ENCODE measurements at places on chromosomes 1 and 21.

- no peak for DNase-seq
Observed at GRCh38 chr1:29531596-29531995, 295.3 kb downstream of the PTPRU start.

DNA sequence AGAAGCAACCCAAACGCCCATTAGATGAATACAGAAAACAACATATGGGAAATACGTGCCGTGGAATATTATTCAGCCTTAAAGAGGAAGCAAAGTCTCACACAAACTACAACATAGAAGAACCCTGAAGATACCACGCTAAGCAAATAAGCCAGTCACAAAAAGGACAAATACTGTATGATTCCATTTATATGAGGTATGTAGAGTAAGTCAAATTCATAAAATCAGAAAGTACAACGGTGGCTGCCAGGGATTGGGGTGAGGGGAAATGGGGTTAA is 54.2 kb downstream of the SIPA1L2 start:
- DNase-seq, result no peak

DNA sequence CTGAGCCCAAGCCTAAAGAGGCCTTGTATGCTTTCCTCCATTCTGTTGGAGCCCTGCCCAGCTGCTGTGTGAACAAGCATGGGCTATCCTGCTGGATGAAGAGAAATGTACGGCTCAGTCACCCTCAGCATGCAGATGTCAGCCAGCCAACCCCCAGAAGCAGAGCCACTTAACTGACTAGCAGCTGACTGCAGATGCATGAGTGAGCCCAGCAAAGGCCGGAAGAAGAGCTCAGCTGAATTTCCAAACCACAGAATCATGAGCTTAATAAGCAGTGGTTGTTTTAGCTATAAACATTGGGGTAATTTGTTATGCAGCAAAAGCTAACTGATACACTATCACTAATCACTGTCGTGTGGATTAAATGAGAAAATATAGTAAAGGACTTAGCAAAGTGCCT is 39.0 kb downstream of the FOXO6 start:
- no peak for DNase-seq

DNA sequence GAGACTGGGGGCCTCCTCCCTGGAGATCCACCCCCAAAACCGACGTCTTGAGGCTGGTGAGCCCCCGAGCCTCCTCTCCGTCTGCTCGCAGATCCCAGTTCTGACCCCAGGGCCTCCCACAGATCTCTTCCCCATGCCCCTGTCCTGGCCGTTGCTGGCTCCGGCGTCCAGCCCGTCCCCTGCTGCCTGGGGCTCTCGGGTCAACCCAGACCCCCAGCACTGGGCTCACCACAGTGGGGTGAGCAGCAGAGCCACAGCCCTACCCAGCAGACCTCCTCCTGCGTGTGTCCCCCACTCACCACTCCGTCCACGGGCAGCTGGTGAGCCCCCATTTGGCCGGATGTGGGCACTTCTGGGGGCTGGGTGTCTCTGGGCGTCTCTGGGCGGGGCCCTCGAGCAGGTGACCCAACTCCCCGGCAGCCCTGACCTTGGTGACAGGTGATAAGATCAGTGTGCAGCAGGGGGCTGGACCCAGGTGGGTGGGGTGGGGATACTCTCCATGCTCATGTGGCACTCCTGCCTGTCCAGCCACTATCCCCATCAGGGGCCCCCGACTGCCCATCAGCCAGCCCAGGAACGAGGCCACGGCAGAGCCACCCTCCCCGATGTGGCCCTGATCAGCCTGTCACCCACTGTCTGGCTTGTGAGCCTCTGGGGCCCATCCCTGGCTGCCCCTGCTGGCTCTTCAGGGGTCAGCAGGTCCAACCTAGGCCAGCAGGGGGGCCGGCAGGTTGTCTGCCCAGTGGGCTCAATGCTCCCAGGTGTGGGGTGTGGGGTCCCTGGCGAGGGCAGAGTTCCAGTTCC is 709 bp downstream of the TNFRSF14 start:
- peak; percentile 23 for DNase-seq

GRCh38 chr1:233393926-233394680 is 66.6 kb downstream of the MAP3K21 start:
- no peak for DNase-seq

DNA sequence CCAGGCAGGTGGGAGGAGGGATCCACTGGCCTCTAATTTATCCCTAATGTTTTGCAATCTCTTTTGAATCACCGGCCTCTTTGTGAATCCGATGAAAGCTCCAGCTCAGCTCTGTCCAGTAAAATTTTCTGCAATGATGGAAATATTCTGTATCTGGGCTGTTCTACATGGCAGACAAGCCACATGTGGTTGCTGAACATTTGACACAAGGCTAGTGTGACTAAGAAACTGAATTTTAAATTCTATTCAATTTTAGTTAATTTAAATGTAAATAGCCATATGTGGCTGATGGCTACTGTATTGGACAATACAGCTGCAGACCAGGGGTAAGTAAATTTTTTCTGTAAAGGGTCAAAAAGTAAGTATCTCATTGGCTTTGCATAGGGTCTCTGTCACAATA is 135.1 kb downstream of the CSMD2 start:
- DNase-seq, result no peak

DNA sequence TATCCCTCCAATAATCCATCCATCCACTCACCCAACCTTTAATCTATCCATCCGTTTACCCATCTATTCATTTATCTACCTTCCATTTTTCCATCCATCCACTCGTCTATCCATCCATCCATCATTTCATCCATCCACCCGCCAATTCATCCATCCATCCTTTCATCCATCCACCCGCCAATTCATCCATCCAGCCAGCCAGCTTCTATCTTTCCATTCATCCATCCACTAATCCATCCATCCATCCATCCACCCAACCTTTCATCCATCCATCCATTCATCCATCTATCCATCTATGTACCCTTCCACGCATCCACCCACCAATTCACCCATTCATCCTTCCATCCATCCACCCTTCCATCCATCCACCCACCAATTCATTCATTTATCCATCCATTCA is 10.5 kb upstream of the CASZ1 start:
- no peak for DNase-seq

GRCh38 chr1:1000357-1001056 is 610 bp upstream of the HES4 start:
- DNase-seq, result peak; percentile 67

DNA sequence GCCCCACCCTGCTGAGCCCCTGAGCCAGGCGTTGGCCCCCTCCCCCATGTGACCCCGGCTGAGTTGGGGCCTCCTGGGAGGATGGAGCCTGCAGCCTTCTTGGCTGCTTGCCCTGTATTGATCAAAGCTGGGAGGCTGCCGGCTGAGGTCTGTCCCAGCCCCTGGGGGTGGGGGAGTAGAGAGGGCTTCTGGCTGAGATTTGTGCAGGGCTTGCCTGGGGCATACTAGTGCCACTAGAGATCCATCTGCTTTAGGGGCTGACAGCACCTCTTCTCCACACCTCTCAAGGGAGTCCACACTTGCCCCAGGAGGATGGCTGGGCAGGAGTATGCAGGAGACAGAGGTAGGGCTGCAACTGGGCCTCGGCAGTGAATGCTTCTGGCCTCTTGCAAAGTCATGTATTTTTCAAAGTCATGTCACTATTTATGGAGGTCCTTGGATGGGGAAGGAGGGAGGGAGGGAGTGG is 53.6 kb upstream of the SSBP3 start:
- DNase-seq, result no peak

- DNase-seq, result peak; percentile 49
Observed at GRCh38 chr1:244302876-244303609, 148.7 kb downstream of the ADSS2 start.

GRCh38 chr21:28993293-28993629 is 584 bp upstream of the LTN1 start:
- no peak for DNase-seq

DNA sequence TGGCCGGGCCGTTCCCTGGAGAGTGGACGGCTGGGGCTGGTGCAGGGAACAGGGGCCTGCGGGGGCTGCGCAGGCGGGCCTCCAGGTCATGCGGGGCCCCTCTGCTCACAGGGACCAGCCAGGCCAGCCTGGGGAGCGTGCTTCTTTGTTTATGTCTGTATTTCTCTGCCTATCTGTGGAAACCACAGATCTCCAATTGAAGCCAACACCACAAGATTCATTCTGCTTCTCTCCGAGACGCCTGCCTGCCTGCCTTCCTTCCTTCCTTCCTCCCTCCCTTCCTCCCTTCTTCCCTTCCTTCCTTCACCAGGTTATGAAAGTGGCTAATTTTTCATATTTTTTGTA is 39.9 kb upstream of the HMGN1 start:
- DNase-seq, result no peak

DNA sequence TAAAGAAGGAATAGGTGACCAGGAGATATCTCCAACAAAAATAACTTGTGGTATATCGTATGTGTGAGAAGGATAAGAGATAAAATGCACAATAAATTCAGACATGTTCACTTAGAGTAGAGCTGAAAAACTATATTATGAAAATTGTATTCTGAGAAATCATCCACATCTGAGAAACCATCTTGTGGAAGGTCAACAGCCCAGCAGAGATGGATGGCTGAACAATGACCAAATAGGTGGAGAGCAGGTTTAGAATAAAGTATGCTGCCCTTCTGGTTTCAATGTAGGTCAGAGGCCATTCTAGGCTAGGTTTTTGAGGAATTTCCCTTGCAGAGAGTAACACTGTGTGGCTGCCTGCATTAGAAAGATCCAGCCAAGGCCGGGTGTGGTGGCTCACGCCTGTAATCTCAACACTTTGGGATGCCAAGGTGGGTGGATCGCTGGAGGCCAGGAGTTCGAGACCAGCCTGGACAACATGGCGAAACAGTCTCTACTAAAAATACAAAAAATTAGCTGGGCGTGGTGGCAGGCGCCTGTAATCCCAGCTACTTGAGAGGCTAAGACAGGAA is 8.8 kb upstream of the UAP1 start:
- DNase-seq, result no peak

- DNase-seq, result no peak
Observed at GRCh38 chr1:4108331-4108730, 208.3 kb upstream of the C1orf174 start.

DNA sequence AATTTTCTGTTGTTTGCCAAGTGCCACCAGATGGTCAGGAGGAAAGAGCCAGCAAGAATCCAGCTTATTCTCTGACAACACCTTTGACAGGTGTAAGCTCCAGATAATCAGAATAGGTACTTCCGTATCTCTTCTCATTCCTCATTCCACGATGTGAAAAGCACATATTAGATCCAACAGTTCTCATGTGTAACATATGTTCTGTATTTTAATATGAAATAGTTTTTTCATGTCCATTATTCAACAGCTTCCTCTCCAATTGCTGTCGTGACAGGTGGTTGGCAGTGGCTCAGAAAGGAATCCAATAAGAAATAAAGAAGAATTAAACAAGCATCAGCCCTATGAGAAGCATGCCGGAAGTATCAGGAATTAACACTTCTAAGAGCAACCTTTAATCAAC is 1624.7 kb downstream of the MRPL39 start:
- no peak for DNase-seq

DNA sequence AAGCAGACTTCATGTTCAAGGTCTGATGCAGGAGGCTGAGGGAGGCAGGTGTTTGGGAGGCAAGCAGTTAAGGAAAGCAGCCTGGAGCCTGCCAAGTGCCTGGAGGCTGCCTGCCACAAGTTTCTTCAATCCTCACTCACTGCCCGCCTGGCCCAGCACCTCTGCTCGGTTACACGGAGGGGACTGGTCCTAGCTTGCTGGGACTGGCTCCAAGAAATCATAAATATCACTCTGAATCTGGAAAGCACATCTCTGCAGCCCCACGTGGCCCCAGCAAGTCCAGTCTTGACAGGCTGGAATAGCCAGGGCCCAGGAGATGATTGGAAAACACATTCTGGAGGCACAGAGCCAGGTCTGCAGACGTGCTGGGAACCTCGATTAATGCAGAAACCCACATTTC is 83.9 kb downstream of the BCAR3 start:
- no peak for DNase-seq
